ENCODE measurements at places on chromosomes 11 and 22.

DNA sequence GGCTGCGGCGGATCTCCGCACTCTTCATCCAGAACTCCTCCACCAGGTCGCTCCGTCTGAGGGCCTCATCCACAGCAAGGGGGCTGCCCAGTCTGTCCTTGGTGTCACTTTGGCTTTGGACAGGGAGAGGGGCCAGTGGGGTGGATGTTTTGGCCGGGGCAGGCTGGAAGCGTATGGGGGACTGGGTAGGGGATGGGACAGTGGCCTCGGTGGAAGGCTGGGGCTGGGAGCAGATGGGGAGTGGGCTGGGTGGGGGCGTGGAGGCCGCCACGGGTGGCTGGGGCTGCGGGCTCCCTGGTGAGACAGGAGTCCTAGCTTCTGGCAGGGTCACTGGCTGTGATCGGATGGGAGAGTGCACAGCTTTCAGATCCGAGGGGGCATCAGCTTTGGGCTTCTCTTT is 44.4 kb upstream of the BID start:
- DNase-seq, result no peak

DNA sequence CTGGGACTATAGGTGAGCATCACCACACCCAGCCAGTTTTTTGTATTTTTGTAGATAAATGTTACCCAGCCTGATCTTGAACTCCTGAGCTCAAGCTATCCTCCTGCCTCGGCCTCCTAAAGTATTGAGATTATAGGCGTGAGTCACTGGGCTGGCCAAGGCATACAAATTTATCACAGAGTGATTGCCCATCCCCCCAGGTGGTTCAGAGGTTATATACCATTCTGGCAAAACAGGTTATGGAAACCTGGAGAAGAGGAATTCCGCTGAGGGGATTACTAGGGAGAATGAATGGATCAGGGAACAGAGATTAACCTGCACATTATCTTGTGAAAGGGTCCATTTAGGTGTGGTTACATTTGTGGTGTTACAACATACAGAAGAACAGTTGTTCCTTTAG is 8.1 kb downstream of the ATG13 start:
- DNase-seq, result no peak

DNA sequence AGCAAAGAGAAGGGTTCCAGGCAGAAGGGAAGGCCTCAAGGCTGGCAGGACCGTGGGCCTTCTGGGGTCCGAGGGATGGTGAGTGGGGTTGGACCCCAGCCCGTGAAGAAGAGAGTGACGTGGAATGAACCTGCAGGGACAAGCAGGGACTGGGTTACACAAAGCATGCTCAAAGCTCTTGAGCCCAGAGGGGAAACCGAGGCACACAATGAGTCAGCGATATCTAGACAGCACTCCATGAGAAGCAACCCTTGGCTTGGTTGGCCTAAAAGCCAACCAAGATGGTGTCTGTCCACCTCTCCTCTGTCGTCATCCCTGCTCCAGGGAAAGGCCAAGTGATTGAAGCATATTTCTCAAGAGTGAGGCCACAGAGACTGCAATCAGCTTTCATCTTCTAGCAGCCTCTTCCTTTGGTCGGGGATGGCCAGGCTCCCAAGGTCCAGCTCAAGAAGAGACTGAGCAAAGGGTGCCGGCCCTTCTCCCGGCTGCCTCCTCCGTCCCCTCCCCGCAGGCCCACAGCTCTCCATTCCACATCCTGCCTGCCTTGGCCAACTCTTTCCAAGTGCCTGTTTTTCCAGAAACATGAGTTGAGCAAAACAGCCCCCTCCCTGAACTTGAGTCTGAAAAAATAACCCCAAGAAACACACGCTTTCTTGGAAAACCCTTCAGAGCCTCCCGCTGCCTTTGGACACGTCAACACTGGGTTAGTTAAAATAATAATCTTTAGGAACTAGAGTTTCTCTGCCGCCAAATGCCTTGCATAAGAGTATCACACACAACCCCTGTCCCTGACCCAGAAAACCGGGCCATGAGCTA is 556.6 kb downstream of the MIAT start:
- DNase-seq, result no peak

- DNase-seq, result no peak
Observed at GRCh38 chr11:111733016-111733415, 33.2 kb downstream of the PPP2R1B start.

DNA sequence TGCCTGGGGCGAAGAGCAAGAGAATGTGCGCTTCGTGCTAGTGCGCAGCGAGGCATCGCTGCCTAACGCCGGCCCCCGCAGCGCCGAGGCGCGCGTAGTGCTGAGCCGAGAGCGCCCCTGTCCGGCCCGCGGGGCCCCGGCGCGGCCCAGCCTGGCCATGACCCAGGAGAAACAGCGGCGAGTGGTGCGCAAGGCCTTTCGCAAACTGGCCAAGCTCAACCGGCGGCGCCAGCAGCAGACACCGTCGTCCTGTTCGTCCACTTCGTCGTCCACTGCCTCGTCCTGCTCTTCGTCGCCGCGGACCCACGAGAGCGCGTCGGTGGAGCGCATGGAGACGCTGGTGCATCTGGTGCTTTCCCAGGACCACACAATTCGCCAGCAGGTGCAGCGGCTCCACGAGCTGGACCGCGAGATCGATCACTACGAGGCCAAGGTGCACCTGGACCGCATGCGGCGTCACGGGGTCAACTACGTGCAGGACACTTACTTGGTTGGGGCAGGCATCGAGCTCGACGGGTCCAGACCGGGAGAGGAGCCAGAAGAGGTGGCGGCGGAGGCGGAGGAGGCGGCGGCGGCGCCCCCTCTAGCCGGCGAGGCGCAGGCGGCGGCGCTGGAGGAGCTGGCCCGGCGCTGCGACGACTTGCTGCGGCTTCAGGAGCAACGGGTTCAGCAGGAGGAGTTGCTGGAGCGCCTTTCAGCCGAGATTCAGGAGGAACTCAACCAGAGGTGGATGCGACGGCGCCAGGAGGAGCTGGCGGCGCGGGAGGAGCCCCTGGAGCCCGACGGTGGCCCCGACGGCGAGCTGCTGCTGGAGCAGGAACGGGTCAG is 1.0 kb downstream of the RASSF10 start:
- DNase-seq, result no peak

GRCh38 chr11:12086271-12087074 is 23.9 kb upstream of the MICAL2 start:
- no peak for DNase-seq

DNA sequence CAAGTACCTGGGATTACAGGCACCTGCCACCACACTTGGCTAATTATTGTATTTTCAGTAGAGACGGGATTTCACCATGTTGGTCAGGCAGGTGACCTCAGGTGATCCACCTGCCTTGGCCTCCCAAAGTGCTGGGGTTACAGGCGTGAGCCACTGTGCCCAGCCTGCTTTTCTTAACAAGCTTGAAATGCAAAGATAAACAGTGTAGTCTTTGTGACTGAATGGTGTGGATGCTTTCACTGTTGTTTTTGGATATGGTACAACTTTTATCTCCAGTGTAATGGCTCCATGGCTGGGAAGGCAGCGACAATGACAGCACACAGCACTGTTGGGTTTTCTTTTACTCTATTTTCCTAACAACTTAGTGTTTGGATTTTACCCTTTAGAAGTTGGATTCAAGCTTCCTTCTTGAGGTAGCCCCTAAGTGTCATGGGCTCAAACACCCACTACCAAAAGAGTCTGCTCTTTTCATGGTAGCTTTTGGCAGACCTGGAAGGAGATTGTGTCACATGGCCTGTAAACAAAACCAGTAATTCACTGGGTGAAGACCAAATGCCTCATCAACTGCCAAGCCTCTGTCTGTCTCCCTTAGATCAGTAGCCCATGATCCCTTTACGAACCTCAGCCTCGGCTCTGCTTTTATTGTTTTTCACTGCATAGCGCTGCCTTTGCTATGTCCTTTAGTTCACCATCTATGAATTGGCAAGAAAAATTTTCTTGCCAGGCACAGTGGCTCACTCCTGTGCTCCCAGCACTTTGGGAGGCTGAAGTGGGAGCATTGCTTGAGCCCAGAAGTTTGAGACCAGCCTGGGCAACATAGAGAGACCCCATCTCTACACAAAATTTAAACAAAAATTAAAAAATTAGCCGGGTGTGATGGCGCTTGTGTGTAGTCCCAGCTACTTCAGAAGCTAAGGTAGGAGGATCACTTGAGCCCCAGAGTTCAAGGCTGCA is 6.4 kb downstream of the VPS51 start:
- DNase-seq, result no peak

Measured in activated CD4-positive, CD25-positive, alpha-beta regulatory T cell (primary cell).